Stimulated activated CD8-positive, alpha-beta memory T cell treated with anti-CD3 and anti-CD28 coated beads, Interleukin-2, amount 100 ng/mL, for 48 hours (primary cell): ENCODE measurements at places on chromosomes 1 and 21.

- DNase-seq, result no peak
These were observed 21.5 kb downstream of the EPHB2 start for GRCh38 chr1:22731924-22732720.

GRCh38 chr1:27049607-27050006 is 37.0 kb upstream of the TENT5B start:
- no peak for DNase-seq

GRCh38 chr1:154822717-154823116 is 47.4 kb downstream of the KCNN3 start:
- no peak for DNase-seq

- no peak for DNase-seq
These were observed 1529.3 kb upstream of the TPTE start for GRCh38 chr21:8991968-8992621.

DNA sequence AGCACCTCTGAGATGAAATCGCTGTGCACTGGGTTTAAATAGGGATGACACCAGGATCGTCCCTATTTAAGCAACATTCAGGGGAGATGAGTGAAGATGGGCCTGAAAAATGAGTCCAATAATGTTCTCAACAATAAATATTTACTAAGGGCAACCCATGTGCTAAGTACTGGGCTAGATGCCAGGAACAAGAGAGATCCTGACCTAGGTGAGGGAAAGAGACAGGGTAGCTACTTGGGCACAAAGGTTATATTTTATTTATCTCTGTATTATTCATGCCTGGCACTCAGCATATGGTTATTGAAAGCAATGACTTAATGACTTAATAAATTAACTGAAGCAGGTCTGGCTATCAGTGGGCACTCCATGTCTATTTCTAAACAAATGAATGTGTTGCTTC is 27.4 kb upstream of the AVPR1B start:
- DNase-seq, result no peak

DNA sequence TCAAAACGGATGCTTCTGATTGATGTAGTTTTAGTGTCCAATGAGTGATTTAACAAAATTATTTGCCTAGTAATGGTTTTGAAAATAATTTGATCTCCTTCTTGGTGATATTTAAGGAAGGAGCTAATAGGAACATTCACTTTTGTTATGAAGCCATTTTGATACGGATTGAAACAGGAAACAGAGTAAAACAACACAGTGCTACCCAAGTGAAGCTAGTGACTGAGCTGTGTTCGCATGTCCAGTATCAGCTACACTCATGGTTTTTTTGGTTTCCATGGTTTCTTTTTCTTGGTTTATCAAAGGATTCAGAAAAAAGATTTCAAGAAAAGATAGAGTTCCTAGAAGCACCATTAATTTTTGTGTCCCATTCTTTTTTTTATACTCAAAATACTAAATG is 40.1 kb upstream of the PLEKHO1 start:
- no peak for DNase-seq

GRCh38 chr1:31297277-31298247 is 730 bp downstream of the ZCCHC17 start:
- DNase-seq, result no peak

DNA sequence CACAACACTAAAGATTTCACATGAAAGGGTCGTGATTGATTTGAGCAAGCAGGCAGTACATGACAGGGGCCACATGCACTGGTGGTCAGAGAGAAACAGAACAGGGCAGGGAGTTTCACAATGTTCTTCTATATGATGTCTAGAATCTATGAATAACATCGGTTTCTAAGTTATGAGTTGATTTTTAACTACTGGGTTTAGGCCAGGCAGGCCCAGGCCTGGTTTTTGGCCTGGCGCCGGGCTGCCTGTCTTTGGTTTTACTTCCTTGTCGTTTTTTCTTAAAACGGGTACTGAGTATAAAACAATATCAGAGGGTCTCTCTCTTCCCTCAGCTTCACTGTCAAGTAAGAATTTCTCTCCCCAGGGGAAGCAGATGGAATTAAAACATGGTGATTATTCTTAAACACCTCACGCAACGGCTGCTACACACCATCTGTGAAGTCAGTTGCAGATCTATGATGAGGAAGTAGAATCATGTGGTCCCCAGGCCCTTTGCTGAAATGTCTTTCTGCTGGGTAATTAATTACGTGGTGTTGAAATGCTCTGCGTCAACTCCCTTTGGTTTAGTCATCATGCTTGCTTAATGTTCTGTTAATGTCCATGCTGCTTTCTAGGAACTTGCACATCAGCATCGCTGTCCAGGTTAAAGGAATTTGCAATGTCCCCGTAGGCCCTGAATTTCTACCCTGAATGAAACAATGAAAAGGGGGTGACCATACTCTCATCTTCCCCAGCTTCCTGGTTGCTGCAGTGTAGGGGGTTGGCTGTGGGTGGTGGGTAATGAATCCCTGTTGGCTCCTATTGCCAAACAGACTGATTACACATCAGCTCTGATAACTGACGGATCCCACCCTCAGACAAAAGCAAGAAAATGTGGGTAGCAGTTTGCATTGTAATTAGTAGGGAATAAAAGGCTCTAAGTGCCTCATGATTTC is 70.3 kb downstream of the SERINC2 start:
- no peak for DNase-seq

DNA sequence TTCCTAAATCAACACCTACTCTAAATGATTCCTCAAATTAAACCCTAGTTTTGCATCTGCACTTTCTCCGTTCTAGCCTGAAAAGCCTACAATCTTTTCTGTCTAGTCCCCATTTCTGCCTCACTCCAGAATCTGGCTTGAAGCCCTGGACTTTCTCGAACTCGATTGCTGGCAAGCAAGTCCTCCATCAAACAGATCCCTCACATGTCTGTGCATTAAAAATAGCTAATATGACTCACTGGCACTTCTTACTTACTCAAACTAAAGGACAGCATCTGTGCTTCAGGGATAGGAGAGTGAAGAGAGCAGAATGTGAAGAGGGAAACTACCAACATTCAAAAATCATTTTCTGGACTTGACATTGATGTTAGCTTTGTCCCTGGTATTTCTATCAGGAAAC is 51.8 kb upstream of the CXADR start:
- DNase-seq, result no peak

GRCh38 chr1:224707843-224708725 is 92.0 kb downstream of the CNIH3 start:
- no peak for DNase-seq

GRCh38 chr21:41972511-41973205 is 18.8 kb upstream of the C2CD2 start:
- no peak for DNase-seq

DNA sequence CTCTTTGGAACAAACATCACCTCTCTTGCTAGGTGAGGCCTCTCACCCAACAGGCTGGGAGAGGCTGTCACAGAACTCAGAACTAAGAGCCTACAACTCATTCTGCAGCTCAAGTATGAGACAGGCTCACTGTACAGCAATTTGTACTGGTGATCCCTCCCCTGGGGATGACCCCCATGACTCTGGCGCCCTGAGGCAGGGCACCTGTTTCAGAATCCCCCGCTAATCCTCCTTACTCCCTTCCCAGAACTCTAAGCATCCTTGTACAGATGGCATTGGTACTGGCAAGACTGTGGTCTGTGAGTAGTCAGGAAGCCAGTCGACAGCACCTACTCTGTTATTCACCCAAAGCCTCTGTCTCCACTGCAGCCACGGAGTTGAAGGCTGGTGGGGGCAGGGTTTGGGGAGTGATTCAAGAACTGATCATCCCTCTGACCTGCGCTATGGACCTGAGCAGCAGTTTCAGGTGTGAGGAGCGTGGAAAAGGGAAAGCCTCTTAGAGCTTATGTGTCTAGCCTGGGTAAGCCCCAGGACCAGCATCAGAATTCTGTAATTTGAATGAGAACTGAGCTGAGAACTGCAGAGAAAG is 655.5 kb downstream of the KIF26B start:
- DNase-seq, result no peak

DNA sequence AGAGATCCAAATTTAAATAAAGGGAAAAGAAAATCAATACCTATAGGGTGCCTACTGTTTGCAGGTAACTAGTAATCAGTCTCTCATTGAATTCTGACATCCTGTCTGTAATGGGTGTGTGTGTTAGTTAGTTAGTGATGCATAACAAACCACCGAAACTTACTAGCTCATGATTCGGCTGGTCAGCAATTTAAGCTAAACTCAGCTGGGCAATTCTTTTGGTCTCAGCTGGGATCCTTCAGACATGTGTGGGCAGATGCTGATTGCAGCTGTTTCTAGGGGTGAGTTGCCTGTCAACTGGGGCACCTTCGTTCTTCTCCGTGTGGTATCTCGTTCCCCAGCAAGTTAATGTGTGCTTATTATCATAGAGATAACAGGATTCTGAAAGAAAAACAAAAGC is 40.2 kb upstream of the ZNF124 start:
- no peak for DNase-seq

DNA sequence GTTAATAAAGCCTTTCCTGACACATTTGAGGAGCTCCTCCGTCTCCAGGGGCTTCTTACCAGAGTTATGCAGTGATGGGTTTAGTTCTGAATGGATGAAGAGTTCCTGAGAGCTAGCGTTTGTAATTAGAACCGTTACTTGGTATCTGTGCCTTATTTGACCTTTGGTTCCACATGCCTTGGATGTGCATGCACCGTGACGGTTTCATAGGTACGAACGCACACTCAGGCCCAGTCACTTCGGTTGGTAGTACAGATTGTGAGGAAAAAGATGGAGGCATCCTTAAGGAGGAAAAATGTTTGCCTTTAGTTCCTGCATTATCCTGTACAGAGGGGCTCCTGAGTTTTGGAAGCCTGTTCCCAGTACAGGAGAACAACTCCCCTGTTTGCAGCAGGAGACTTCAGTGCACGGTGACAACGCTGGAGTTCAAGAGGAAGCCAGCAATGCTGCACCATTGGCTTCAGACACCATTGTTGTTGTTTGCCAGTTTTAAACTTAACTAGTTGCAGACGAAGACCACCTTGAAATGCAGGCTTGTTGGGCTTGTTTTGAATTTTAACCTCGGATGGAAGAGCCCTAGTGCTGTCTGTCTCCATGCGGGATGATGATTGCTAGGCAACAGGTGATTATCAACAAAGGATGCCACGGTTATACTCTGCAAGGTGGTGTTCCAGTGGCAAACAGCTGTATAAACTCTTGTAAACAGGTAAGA is 8.2 kb downstream of the RBM15 start:
- DNase-seq, result no peak

- no peak for DNase-seq
These were observed 48.6 kb upstream of the ASPM start for GRCh38 chr1:197195100-197195499.

- DNase-seq, result no peak
These were observed 309.2 kb downstream of the HLX start for GRCh38 chr1:221188458-221188857.

GRCh38 chr1:244395965-244396364 is 55.7 kb downstream of the ADSS2 start:
- no peak for DNase-seq

DNA sequence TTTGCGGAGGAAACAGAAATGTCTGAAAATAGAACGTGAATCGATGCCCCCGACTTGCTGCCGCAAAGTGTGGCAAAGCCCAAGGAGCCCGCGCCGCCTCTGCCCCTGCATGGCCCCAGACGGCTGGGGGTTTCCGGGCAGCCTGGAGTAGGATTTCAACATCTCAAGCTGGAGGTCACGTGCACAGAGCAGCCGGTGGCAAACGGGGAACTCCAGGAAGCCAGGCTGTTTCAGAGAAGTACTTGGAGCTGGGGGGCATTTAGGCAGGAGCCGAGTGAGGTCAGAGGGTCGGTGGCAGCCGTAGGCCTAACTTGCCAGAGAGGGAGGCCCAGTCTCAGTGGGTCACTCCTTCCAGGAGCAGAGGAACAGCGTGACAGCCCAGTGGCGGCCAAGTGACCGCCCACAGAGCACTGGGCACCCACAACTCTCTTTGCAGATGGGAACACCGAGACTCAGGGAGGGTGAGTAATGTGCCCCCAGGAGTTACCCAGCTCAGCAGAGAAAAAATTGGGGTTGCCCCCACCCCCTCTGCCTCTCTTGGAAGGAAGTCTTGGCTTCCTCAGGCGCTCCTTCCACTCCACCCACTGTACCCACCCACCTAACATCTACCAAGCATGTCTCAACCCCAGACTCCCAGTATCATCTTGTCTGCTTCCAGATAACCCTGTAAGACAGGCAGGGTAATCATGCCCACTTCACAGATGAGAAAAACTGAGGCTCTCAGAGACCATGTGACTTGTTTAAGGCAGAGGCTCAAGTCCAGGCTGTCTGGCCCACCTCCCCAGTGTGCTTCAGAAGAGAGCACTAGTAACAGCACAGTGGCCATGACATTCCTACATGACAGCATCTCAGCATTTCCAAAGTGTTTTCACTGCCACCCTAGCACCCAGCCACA is 179.4 kb downstream of the HIVEP3 start:
- DNase-seq, result peak; percentile 84

GRCh38 chr1:53196017-53196484 is 573 bp upstream of the CPT2 start:
- DNase-seq, result no peak

- no peak for DNase-seq
These were observed 6.4 kb downstream of the SZT2 start for GRCh38 chr1:43396059-43396458.

DNA sequence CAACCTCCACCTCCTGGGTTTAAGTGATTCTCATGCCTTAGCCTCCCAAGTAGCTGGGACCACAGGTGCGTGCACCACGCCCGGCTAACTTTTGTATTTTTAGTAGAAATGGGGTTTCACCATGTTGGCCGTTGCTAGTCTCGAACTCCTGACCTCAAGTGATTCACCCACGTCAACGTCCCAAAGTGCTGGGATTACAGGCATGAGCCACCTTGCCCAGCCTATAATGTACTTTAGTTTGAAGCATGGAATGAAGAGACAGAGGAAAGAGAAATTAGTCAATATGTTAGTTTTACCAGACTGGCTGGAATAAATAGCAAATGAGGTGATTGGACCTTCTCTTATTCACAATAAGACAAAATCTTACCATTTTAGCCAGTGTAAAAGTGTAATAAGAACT is 89.0 kb downstream of the GTF2B start:
- DNase-seq, result no peak

DNA sequence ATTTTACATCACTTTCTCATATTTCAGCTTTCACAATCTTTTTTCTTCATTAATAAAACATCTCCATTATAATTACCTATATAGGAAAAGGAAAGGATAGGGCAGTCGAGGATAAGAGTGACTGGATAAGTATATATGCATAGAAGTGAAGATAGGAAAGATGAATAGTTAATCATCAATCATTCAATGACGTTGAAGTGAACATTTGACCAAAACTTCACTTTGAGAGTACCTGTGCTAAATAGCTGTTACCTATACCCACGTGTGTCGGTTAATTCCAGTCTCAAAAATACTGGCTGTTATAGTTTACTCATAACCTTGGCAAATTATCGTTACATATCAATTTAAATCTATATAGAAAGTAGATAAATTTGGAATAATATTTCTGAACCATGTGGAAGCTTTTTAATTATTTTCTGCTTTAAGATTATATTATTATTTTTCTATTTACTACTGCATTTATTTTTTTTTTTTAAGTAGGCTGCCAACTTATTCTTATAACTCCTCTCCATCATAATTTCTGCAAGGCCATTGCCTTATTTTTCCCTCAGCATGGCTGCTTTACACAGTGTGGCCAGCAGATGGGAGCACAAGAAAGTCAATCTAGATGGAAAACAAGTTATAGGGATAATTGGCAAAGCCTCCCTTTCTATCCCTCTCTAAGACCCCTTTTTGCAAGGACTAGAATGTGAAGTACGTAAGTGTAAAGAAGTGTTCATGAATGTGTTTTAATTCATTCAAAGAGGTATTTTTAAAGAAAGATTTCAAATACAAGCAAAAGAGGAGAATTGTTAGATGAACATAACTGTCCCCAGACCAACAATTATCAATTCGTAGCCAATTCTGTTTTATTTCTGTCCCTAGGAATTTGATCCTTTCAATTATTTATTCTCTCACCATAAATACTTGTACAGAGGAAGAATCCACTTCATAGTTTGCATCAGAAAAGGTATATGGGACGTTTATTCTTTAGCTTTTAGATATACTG is 290.4 kb downstream of the KCNT2 start:
- DNase-seq, result no peak
